Stomach (tissue), 19 donors: ENCODE measurements at places on chromosomes 7 and 10. TPM values are rescaled to one million over a fixed set of nuclear protein-coding genes. Genes with fewer than 3 reads are reported as not detected.

PAPSS2 gene
- 8.0 TPM for polyA plus RNA-seq

GAD2 gene
- polyA plus RNA-seq: 0.15 TPM

MRLN gene
- polyA plus RNA-seq: not detected

CYP3A4 gene
- polyA plus RNA-seq: 0.31 TPM

FOXP2 gene
- polyA plus RNA-seq: 3.1 TPM

KCNIP2 gene
- 0.62 TPM for polyA plus RNA-seq

PRF1 gene
- polyA plus RNA-seq: 1.4 TPM

TACR2 gene
- 67.8 TPM for polyA plus RNA-seq

HOXA10 gene
- 0.18 TPM for polyA plus RNA-seq
